ENCODE measurements at places on chromosomes 12 and 14.

DNA sequence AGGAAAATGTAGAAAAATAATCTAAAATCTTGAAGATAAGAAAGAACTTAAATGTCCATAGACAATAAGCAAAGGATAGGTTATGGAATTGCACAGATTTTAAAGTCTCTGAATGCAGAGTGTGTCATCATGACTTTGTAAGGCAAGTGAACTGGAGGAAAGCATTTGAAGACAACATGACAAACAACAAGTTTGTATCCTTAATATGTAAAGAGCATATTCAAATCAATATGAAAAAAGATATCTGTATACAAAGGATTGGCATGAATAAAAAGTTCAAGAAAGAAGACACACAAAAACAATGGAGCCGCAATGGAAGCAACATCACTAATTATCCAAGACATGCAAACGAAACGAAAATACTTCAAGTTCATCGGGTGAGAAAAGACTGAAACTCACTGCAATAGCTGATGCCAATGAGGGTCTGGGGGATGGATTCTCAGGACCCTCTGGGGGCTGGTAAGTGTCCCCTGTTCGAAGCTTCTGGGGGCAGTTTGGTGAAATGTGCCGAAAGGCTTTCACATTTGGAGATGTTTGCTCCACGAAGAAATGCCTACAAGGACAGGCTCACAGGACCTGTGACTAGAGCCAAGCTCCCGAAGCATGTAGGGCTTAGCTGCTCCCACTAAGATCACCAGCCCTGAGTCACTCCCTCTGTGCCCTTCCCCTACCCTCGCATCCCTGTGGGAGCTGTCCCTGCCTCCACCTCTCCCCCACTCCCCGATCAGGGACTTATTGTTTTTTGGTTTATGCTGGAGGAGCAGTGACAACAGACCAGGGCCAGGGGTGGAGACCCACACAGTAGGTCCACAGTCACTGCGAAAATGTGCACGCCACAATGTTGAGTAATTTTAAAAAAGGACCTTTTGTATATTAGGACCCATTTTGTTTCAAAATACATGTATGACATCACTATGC, 345.7 kb upstream of the SFSWAP start:
- DNase-seq = no peak

GRCh38 chr12:68568922-68569569, 41.7 kb upstream of the RAP1B start:
- DNase-seq = no peak

GRCh38 chr12:65325183-65325582, 46.7 kb downstream of the MSRB3 start:
- no peak for DNase-seq

GRCh38 chr14:100680439-100681051, 46.1 kb upstream of the DLK1 start:
- no peak for DNase-seq

- no peak for DNase-seq
These were observed 90.2 kb downstream of the LIN7A start for GRCh38 chr12:80847575-80847974.

- DNase-seq = no peak
These were observed 144.0 kb downstream of the SPTSSA start for GRCh38 chr14:34318014-34318413.

GRCh38 chr14:71891970-71892369, 40.3 kb upstream of the RGS6 start:
- DNase-seq = no peak

DNA sequence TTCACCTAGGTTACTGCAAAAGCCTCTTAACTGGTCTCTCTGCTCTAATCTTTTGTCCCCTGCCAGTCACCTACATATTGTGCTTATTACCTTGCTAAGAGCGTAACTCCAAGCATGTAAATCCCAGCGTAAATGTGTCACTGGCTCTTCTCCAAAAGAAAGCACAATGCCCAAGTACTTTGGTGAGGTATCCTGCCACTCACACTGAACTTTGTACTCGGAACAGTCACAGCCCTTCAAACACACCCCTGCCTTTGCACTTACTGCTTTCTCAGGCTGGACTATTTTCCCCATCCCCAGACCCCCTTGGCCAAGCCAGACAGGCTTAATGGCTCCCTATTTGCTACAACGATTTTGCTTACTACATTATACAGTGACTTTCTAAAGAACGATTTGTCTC, 31.7 kb downstream of the GALNT4 start:
- DNase-seq = no peak

GRCh38 chr14:49584058-49584457, 2.1 kb downstream of the RPS29 start:
- DNase-seq = no peak

- no peak for DNase-seq
These were observed 10.9 kb downstream of the CTDSP2 start for GRCh38 chr12:57835366-57836288.

DNA sequence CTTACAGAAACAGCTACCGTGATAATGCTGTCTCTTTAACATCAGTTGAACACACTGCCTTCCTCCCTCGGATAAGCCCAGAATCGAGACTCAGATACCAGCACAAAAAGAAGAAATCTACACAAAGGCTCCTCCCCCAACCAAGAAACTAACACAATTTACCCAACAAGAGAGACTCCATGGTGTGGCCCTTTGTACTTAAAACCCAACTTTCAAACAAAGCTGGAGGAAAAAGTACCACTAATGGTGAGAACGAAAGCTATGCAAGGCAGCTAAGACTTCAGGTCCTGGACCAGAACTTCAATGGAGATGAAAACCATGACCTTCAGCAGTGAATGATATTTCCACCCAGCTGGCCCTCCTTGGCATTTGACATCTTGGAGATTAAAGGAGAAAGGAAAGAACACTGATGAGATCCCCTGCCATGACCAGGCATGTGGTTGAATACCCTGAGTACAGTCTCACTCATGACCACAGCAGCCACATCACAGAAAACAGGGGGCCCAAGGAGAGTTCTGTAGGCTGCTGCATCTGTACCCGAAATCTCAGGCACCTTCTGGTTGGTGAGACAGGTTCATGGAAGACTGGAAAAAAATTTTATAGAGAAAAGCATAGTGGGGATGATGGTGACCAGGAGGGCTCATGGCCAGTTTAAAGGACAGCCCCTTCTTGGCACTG, 36.7 kb downstream of the RBM19 start:
- DNase-seq = no peak

- DNase-seq = no peak
These were observed 71.0 kb downstream of the SLC25A47 start for GRCh38 chr14:100393906-100394732.

Data from cardiac fibroblast (primary cell).